ENCODE measurements at places on chromosomes 5 and 9.

DNA sequence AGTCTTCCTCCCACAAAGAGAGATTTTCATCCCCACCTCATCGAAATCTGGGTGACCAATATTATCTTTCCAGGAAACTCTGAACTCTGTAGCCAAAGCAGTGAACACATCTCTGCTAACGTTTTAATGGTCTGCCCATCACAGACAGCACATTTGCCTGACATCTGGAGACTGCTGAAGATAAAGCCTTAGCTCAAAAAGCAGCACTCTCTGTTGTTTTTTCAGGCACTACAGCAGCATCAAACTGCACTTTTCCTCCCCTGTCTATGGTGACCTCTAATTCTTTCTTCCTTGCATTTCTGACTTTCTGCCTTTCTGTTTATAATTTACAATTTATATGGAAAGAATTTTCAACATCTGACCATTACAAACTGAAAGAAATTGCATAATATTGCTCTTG, 66.8 kb downstream of the RAB3C start:
- no peak for DNase-seq

- DNase-seq, result peak; percentile 63
Observed at GRCh38 chr5:149060325-149060724, 2.5 kb downstream of the SH3TC2 start.

GRCh38 chr5:148414833-148415232, 31.1 kb downstream of the FBXO38 start:
- no peak for DNase-seq

- DNase-seq, result no peak
Observed at GRCh38 chr5:178208540-178209227, 4.4 kb downstream of the HNRNPAB start.

DNA sequence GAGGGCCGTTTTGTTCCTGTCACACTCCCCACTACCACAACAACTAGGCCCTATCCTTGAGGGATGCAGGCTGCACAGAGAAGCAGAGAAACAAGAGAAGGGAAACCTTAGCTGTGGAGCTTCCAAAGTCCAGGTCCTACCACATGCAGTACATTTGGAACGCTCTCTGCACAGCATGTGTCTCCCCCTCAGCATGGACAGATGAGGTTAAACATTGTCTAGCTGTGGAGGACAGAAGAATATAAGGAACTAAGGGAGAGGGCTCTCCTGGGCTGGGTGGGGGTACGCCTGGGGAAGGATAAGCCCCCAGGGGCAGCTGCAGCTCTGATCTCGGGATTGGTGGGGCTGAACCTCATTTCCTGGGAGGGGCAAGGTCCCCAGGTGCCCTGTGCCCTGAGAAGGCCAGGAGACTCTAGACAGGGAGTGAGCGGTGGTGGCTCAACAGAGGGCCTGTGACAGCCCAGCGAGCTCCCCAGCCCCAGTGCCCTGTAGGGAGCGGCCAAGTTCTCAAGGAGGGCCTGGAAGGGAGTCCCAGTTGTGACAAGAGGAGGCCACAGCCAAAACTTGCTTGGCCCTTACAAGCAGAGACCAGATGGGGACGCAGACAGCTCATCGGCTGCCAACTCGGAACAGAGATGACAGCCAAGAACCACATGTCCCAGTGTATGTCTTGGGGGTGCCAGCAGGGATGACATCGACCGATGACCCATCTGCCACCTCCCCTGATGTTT, 30.1 kb downstream of the TSPAN17 start:
- no peak for DNase-seq

All from bronchial epithelial cell (primary cell).